Mucosa of descending colon (tissue), 3 donors: ENCODE measurements at places on chromosomes 3 and 15.

GRCh38 chr3:62981962-62982361 is 106.7 kb upstream of the CADPS start:
- no peak for DNase-seq

DNA sequence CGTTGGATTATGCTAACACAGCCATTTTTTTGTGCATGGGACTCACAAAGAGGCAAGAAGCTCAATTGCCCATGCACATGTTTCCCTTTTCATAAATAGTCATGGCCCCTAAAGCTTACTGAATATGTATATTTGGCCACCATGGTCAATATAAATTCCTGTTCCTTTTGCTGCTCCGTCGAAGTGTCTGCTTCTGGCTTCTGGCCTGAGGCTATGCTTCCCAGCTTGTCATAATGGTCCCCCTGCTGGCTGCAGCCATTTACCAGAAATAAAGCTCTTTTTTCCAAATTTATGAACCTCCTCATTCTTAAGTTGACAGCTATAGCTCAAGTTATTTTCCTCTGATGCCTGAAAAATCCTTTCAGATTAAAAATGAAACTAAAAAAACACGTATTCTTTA is 602.1 kb downstream of the VGLL3 start:
- DNase-seq, result no peak

GRCh38 chr3:118988198-118989130 is 46.2 kb downstream of the IGSF11 start:
- no peak for DNase-seq

- no peak for DNase-seq
Measured at GRCh38 chr15:65165875-65166274, 19.3 kb downstream of the CLPX start.

DNA sequence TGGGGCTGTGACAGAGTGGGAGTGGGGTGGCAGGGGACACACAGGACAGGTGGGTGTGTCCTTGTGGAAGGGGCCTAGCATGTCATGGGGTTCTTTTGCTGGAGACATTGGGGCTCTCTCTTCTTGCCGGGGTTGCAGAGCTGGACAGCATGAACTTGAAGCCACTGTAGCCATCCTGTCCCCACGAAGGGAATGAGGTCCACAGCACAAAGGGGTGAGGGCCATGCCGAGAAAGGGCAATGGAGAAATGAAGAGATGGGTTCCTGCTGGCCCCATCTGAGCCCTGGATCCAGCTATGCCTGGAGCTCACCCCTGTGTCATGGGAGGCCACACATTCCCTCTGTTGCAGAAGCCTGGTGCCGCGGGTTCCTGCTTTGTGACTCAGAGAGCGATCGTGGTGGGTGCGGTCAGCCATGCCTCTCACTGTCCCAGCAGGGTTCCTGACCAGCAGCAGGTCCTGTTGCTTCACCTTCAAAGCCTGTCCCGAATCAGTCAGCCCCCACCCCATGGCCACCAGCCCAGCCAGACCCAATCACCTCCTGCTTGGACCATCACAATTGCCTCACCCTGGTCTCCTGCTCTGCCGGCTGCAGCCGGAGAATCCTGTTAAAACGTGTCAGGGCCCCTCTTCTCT is 50.0 kb downstream of the DNAJB8 start:
- DNase-seq, result no peak

- no peak for DNase-seq
Measured at GRCh38 chr15:58604455-58604923, 145.0 kb downstream of the ADAM10 start.

DNA sequence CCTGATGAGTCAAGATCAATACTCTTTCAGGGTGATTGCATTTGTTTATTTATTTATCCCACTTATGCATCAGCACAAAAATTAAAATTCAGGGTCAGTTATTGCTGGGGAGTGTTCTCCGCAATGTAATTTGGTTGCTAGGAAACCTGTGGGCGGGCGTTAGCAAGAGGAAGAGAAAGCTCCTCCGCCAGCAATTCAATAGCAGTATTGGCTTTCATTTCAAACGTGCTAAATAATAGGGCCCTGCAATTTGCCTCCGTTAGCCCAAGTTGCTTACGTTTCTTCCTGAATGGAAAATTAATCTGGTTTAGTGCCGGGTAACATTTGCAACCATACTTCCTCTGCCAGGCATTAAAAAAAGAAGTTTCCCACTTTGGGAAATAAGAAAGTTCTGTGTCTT is 35.5 kb upstream of the PLCL2 start:
- peak; percentile 65 for DNase-seq

DNA sequence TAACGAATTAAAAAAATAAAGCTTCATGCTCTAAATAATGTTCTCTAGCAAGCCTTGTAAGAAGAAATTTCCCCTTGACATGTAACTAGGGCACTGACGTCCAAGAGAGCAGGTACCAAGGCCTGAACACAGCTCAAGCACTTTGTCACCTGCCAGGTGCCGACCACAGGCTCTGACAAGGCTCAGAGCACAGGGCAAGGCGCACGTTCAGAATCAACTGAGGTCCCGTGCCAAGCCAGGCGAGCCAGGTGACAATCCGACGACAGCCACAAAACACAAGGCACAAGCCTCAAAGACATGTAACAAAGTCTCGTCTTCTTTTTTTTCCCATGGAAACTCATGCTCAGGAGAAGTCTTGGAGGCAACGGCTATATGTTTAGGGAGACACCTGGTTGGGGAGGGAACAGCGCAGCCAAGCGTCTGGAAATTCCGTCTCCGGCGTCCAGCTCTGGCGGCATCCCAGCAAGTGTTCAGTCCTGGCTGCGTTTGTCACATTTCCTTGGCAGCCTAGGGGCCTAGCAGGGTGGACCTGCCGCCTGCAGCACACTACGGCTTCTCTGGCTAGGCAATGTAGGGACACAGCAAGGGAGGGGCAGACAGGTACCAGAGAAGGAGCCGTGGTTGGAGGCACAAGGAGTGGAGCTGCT is 76.7 kb downstream of the ADAMTS17 start:
- DNase-seq, result no peak

GRCh38 chr3:10998542-10998941 is 6.0 kb downstream of the SLC6A1 start:
- no peak for DNase-seq

- no peak for DNase-seq
Measured at GRCh38 chr3:185733980-185734724, 90.7 kb downstream of the IGF2BP2 start.

GRCh38 chr3:187104342-187104741 is 35.0 kb downstream of the RPL39L start:
- no peak for DNase-seq

- DNase-seq, result no peak
Measured at GRCh38 chr3:126451511-126451910, 24.2 kb downstream of the ZXDC start.

DNA sequence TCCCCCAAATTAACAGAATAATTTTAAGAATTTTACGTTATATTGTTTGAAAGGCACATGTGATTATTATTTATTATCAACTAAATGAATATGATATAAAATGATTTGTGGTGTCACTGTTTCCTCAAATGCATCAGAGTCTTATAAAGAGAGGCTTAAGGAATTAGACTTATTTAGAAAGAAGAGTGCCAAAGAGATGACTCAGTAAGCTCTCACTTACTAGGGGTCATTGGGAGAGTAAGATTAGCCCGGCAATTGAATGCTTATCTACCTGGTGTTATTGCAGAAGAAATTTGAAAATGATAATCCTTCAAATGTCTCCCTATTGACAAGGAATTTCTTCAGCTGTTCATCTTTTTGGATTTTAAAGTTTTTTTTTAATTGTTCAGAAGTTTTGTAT is 408.7 kb downstream of the OXSM start:
- DNase-seq, result no peak

GRCh38 chr15:43440721-43441281 is 52.2 kb downstream of the TP53BP1 start:
- DNase-seq, result no peak

GRCh38 chr15:59282515-59283337 is 76.1 kb downstream of the LDHAL6B start:
- DNase-seq, result no peak

DNA sequence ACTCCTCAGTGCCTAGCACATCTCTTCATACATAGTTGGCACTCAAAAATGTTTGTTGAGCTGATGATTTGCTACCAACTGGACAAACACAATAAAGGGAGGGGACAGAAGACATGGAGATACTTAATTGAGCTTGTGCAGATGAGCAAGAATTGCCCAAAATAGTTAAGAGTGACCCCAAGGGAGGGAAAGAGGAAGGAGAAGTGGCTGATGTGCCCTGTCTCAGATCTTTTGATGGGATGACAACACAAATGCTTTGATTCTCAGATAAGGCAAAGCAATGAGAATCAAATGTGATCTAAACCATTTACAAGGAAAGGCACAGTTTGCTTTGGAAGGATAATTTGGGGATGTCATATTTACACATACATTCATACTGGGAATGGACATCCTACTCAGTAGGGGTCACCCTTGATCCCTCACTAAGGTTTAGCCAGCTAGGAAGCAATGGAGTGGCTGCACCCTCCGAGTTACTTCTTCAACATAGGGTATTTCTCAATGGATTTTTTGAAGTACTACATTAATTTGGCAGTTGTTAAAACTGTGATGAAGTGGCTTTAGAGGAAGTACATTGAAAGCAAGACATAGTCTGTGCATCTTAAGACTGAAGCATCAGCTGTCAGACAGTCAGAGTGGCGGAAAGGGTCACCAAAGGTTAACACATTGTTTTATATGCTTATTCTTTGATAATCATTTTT is 21.9 kb upstream of the SSR3 start:
- no peak for DNase-seq

DNA sequence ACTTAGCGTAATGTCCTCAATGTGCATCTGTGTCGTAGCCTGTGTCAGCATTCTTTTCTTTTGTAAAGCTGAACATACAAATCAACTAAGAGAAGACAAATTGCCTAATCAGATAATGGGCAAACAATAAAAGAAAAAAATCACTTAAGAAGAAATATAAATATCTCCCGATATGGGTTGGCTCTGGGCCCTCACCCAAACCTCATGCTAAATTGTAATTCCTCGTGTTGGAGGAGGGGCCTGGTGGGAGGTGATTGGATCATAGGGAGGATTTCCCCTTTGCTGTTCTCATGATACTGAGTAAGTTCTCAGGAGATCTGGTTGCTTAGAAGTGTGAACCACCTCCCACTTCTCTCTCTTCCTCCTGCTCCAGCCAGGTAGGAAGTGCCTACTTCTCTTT is 285.0 kb upstream of the LYSMD4 start:
- DNase-seq, result no peak

- no peak for DNase-seq
Measured at GRCh38 chr3:40779039-40779438, 254.3 kb downstream of the ZNF621 start.

- no peak for DNase-seq
Measured at GRCh38 chr3:157581371-157581770, 78.2 kb upstream of the VEPH1 start.

- DNase-seq, result no peak
Measured at GRCh38 chr3:7536510-7536909, 675.6 kb downstream of the GRM7 start.

DNA sequence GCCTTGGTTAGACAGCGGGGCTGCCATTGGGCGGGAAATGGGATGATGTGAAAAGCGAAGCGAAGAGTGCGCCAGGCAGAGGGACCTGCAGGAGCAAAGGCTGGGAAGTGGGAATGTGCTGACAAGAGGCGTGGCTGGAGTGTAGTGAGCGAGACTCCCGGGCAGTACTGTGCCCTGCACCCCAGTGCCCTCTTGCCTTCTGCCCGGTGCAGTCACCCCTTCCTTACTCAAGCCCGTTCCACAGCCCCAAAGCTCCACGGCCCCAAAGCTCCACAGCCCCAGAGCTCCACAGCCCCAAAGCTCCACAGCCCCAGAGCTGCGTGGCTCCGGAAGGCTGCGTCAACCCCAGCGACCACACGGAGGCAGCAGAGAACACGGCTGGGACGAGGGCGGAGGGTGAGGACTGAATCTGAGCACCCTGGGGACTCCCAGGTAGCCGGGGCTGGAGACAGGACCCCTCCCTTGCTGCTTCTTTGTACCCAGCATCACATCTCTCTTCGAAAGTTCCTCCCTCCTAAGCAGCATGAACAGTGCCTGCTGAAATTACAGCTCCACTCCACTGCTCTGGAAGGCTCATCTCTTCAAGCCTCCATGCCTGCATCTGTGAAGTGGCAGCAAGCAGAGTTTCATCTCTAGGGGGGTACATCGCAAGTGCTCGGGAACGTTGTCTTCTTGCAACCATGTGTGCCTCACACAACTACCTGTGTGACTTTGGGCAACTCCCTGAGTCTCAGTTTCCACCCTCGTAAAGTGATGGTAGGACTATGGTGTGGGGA is 108.9 kb downstream of the FBLN2 start:
- no peak for DNase-seq

DNA sequence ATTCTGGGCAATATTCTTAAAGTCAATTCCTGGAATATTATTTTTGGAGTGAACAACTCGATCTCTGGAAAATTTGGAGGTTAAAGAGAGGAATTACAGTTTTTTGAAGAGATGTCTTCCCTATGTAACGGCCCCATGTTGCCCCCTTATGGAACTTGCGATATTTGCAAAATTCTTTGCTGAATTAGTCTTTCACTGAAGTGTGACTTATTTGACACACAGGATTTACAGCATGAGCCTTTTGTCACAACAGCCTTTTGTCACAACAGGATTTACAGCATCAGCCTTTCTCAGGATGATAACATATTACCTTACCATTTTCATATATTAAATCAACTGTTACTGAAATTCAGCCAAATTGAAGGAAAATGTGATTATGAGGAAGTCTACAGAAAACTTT is 37.8 kb upstream of the SPTSSB start:
- DNase-seq, result no peak

GRCh38 chr3:159322322-159322939 is 520.6 kb downstream of the MFSD1 start:
- DNase-seq, result no peak

- no peak for DNase-seq
Measured at GRCh38 chr3:101898752-101899169, 49.4 kb downstream of the NFKBIZ start.

DNA sequence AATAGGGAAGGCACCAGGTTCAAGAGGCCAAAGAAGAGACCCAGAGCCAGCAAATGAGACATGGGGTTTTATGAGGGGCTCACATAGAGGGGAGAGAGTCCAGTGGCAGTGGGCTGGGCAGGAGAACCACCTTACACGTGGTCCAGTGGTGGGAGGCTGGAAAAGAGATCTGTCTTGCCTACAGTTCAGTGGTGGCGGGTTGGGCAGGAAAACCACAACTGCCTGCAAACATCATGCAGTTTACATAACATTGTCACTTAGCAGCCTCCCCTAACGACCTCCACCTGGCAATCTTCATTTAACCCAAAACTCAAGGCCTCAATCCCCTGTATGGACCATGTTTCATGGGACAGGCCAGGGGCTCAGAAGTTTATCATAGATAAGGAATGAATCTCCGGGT is 29.1 kb downstream of the CRYGS start:
- no peak for DNase-seq

DNA sequence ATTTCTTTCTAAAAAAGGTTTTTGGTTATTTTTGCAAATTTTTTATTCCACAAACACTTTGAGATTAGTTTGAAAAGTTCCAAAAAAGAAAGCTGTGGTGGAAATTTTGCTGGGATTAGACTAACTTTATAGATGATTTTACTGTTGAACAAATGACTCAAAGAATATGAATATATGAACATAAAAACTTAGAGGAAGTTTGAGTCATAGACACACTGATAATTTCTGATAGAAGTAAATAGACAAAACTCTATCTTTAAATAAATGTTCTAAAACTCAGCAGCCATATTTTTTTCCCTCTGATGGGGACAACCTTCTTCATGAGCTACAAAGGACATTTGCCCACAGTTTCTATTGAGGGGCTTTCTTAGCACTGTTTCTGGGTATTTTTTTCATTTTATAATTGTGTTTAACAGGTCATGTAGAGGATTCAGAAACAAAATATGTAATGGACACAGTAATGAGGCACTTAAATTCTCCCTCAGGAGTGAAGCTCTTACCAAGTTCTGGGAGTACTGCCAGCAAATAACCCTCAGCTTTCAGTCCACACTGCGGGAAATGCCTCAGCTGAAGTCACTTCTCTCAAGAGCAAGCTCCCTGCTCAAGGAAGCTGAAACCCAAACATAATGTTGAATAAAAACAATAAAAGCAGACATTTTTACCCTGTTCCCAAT is 157.6 kb downstream of the NFKBIZ start:
- no peak for DNase-seq
